ENCODE measurements at places on chromosomes 16 and 17. TPM values are rescaled to one million over a fixed set of nuclear protein-coding genes. Genes with fewer than 3 reads are reported as not detected.

The ITGB3 gene
- total RNA-seq, result 1.5 TPM

The CLEC10A gene
- total RNA-seq, result 2.0 TPM

The OTOA gene
- 0.17 TPM for total RNA-seq

The MYH2 gene
- total RNA-seq, result 1,903 TPM

The SEZ6L2 gene
- total RNA-seq, result 0.17 TPM

The EPN3 gene
- not detected for total RNA-seq

All from psoas muscle (tissue), 8 donors.